ENCODE measurements at places on chromosomes 6 and 20.

GRCh38 chr6:25279748-25280343 lies 672 bp downstream of the CARMIL1 start:
- no peak for DNase-seq

DNA sequence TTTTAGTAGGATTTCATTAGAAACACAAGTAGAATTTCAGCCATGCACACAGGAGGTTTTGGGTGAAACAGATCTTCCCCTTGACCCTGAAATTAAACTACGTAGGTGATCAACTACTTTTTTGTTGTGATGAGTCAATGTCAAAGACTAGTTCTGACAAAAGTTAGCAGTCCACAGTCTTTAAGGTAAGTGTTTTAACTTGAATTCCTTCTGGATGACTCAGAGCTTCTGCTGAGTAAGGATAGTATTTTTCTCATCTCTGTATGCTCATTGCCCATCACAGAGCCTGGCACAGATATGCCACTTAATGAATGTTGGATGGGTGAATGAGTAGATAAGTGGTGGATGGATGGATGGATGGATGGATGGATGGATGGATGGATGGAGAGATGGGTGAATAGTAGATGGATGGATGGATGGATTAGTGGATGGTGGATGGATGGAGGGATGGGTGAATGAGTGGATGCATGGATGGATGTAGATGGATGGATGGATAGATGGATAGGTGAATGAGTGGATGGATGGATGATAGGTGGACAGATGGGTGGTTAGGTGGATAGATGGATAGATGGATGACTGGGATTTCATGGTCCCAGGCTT lies 165.3 kb downstream of the ZMYND8 start:
- DNase-seq = no peak

DNA sequence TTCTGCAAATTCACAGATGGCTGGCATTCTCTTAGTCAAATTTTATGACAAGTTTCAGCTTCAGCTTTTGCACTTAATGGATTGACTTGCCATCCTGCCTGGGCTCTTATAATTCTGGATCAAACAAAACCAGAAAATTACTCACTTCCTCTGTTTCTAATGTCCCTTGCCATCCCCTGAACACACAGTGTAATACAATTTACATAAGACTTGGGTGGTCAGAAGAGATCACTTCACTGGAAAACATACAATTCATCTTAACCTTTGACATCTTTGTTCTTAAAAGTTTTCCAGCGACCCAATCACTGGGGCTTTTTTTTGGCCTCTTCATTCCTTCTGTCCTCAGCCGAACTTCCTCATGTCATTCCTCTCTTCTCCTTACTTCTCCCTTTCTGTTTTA lies 199.0 kb downstream of the ARHGAP18 start:
- DNase-seq = no peak

- DNase-seq = no peak
Measured at GRCh38 chr6:75144386-75144785, 61.5 kb downstream of the COL12A1 start.

DNA sequence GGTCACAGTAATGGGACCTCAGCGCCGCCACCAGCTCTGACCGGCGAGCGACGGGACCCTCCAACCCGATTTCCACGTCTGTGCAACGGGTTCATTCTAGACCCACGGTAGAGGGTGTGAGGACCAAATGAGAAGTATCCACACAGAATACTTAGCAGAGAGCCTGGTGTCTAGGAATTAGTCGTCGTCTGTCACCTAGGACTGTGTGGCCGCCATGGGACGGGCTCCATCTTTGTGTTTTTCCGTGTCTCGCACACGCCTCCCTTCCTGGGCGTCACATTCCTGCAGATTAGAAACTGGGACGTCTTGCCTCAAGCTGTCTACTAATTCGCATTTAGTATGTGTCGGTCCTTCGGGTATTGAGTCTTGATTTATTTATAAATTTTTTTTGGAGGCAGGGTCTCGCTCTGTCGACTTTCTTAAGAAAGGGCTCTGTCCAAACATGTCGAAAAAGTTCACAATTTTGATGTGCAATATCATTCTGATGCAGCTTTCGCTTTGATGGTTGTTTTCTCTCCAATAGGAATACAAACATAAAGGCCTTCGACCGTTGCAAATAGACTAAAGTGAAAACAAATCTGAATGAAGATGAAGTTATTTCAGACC lies 563 bp downstream of the MGME1 start:
- no peak for DNase-seq

- DNase-seq = no peak
Measured at GRCh38 chr20:1710484-1710883, 52.9 kb upstream of the SIRPG start.

- no peak for DNase-seq
Measured at GRCh38 chr20:17916433-17916891, 52.1 kb downstream of the SNX5 start.

DNA sequence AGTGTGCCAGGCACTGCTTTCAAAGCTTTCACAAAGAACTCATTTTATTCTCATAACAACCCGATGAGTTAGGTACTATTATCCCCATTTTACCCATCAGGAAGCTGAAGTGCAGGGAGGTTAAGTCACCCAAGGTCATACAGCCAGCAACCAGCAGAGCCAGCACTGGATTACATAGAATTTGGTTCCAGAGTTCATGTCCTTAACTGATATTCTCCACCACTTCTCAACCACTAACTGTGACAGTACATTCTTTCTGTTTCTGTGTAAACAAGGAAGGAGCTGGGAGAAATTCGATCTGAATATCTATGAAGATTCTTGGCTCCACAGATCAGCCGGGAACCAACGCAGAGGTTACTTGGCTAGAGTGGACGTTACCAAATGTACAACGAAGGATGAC lies 98.0 kb downstream of the KIF16B start:
- no peak for DNase-seq

GRCh38 chr20:41362748-41363140 lies 3.9 kb downstream of the EMILIN3 start:
- DNase-seq = no peak

DNA sequence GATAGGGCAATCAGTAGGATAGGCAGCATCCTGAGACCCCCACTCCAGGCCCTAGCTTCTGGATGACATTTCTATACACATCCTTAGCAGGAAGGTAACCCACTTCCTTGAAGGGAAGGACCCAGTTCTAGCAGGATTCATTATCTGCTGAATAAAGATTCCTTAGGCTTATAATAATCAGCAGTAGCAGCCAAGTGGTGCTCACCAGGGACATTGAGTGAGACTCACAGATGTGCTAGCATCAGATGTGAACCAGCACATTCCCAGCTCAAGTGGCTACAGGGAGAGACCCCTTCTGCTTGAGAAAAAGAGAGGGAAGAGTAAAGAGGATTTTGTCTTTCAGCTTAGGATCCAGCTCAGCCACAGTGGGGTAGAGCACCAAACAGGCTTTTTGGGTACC lies 244.8 kb upstream of the UFL1 start:
- DNase-seq = no peak

- DNase-seq = no peak
Measured at GRCh38 chr6:32109114-32109764, at the start of gene TNXB. TSS of gene TNXB (minus strand) at chr6:32109338. CDS start at chr6:32098198, 11,140 bp downstream.

DNA sequence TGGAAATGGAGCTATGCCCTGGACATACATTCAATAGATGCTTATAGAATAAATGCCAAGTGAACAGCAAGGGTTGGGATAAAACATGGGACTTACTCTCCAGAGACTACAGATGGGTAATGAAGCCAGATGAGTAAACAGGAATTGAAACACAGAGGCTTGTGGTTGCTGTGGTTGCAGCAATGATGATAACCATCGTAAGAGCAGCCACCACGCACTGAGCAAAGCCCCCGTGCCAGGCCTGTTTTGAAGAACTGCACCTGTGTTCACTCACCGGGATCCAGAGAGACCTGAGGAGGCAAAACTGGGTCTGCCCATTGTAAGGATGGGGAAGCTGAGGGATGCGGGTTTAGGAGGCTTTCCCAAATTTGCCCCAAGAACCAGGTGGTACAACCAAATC lies 431.1 kb upstream of the CDH4 start:
- DNase-seq = no peak

All from cortex of kidney (tissue), 1 donor.